ENCODE measurements at places on chromosomes 7 and 10. TPM values are rescaled to one million over a fixed set of nuclear protein-coding genes. Genes with fewer than 3 reads are reported as not detected.

- peak; percentile 24 for DNase-seq
Observed at GRCh38 chr7:100649826-100650565, 6.3 kb downstream of the ACTL6B start.

DNA sequence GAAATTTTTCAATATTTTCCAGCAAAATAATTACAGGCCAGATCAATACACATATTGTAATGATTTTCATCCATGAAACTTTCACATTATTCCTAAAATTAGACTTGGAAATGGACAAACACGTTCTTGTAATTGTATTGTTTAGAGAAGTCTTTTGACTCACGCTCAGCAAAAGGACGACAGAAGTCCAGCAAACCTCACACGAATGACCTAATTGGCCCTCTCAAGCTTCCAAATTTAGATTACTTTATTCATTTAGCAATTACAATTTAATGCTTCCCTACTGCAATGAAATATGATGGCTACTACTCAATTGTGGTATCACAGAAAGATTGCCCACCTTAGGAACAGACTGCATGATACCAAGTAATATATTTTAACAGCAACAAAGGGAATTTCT lies 702.2 kb downstream of the MAGI2 start:
- DNase-seq, result no peak

DNA sequence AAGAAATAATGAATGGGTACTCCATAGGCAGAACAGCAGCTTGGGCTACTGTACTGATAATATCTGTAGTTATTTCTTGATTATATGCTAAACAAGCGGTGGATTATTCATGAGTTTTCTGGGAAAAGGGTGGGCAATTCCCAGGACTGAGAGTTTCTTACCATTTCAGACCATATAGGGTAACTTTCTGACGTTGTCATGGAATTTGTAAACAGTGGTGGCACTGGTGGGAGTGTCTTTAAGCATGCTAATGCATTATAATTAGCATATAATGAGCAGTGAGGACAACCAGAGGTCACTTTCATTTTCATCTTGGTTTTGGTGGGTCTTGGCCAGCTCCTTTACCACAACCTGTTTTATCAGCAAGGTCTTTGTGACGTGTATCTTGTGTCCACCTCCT lies 399.7 kb downstream of the CDC14C start:
- no peak for DNase-seq

Gene NAT16
- not detected for total RNA-seq

DNA sequence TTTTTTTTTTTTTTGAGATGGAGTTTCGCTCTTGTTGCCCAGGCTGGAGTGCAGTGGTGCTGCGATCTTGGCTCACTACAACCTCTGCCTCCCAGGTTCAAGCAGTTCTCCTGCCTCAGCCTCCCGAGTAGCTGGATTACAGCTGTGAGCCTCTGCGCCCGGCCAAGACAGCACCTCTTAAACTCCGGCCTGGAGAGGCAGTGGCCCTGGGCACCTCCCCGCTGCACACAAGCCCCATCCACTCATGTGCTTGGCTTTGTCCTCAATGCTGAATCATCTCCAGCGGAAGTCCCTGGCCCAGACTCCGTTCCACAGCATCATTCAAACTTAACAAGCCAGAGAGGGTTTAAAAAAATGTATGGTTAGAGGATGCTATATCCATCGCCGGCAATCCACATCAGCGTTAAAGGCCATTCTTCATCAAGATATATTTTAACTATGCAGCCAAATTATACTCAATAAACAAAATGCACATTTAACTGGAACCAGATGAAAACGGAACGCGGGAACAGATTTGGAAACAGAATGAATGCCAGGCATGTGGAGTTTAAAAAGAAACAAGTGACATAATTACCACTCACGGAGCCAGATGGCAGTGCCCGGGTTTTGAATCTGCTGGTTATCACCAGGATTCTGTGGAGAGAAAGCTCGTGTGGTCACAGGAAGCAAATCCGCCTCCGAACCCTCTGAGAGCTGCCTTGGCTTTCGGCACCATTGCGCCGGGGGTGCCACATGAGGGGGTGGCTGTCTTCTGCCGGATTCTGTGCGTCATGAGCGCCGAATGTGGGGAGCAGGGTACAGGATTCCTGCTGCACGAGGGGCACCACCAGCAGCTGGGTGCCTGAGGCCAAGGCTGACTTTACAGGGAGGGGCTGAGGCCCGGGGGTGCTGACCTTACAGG lies 45.6 kb upstream of the CFAP46 start:
- DNase-seq, result peak; percentile 93

DNA sequence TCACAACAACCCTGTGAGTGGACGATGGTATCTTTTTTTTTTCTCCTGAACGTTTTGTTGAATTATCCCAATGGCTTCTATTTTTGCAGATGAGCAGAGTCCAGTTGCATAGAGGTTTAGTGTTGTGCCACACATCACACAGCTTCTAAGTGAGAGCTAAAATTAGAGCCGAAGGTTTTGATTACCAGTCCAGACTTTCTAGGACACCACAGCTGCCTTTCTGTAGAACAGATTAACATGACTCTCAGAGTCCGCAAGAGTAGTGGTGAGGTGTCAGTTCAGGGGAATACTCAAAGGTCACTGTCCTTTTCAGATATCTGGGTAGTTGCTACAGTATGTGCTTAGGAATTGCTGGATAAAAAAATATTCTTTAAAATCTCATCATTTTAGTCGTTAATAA lies 13.8 kb downstream of the SGPL1 start:
- no peak for DNase-seq

Gene CPA4
- 29.6 TPM for total RNA-seq

Gene CPA1
- 0.45 TPM for total RNA-seq
